K562 (cell line): ENCODE measurements at places on chromosomes 2 and 18. TPM values are rescaled to one million over a fixed set of nuclear protein-coding genes. Genes with fewer than 3 reads are reported as not detected.

DNA sequence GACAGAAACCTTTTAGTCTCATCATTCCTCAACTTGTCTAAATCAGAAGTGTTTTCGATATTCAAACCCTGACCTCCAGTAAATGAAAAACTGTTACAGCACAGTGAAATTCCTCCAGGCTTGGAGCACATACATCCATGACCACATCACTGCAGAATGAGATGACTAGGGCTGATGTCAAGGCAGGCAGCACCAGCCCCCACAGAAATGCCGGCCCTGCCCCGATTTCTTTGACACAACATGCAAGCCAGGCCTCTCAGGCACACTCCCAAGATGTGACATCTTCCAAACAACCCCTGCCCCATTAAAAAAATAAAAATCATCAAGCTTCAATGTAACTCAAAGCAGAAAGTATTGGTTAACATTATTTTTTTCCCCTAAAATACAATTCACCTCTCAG lies 103.3 kb downstream of the CTAGE1 start:
- peaks cover 19% of the 10 kb centered on the region; the same call in 2 of the 3 replicates for H3K27me3 ChIP-seq
- no peak overlapping the region for H3K4me3 ChIP-seq
- H3K4me1 ChIP-seq: no peaks in the 10 kb centered on the region

DNA sequence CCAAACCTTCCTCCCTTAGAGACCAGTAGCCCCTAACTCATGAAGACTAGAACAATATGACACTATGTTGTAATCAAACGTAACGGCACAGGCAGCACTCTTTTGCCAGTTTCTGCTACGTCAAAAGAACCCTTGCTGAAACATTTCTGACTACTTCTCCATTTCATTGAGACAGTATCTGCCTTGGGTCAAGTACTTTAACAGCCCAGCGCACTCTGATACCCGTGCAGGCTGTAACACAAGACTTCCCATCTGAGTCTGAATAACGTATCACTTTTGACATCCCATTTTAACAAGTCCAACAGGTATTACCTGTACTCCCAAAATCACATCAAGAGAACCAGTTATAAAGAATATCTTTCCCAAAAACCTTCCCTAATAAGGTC lies 38.4 kb downstream of the TBC1D8 start:
- H3K27me3 ChIP-seq: peaks cover 18% of the 10 kb centered on the region
- no peaks in the 10 kb centered on the region for H3K36me3 ChIP-seq
- DNase-seq: no peak

GRCh38 chr2:68764806-68765311 lies 30.2 kb downstream of the ARHGAP25 start:
- no peaks in the 10 kb centered on the region for H3K27me3 ChIP-seq
- peaks cover 8% of the 10 kb centered on the region for H3K4me1 ChIP-seq
- no peak for DNase-seq
- no peak overlapping the region for H3K27ac ChIP-seq
- H3K36me3 ChIP-seq: no peaks in the 10 kb centered on the region

DNA sequence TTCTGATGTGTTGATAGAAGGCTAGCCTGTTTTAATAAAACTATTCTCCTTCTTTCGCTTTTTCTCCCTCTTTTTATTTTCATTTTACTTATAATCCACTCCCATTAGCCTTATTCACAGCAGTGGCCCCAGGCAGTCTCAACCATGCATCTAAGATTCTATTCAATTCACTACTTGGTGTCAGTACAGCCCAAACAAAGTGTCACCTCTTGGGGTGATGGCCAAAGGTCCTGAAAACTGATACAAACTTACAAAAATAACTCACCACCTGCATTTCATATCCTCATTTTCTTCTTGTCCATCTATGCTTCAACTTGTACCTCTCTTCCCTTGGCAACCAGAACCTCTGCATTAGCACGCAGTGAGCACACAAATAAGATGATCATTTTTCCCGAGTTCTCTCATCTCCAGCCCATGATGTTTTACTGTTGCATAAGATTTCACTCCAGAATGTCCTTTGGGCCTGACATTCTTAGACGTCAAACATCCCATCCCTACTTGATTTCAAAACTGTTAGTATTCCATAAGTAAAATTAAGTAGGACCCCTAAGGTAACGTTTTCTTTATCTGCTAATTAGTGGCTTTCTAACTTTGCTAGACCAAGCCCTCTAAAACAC lies 559.3 kb upstream of the TNP1 start:
- H3K4me3 ChIP-seq: no peak overlapping the region
- H3K27ac ChIP-seq: no peak overlapping the region
- no peaks in the 10 kb centered on the region for H3K27me3 ChIP-seq
- H3K4me1 ChIP-seq: no peaks in the 10 kb centered on the region

DNA sequence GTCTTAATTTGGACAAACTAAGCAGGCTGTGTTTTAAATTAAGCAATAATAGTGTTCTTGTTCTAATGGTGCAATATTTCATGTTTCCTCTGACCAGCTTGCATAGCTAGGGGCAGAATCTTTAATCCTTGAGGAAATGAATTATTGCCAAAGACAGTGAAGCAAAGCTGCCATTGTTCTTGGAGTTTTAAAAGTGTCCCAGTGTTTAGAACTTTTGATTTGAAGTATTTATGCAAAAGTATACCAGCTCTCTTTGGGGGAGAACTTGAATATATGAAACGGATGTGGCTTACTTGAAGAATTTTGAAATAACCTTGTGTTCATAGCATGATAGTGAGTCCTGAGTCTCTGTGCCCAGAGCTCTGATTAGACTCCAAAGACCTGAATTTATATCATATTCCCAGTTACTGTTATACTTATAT lies 33.4 kb downstream of the ITGA6 start:
- H3K4me1 ChIP-seq: no peaks in the 10 kb centered on the region
- no peak for DNase-seq
- no peak overlapping the region for H3K4me3 ChIP-seq
- no peak overlapping the region for H3K27ac ChIP-seq
- H3K27me3 ChIP-seq: peaks cover 4% of the 10 kb centered on the region; the same call in 2 of the 3 replicates

SERPINB4 gene
- total RNA-seq: not detected in 2 replicates

IHH gene
- total RNA-seq: 0.07 TPM in 1 of 2 replicates, not detected in the other

LYG2 gene
- not detected in 2 replicates for total RNA-seq

EVX2 gene
- total RNA-seq: not detected in 2 replicates

RAPH1 gene
- 0.71 and 0.74 TPM in 2 replicates for total RNA-seq

APCDD1 gene
- 0.07 TPM in 1 of 2 replicates, not detected in the other for total RNA-seq

CDH20 gene
- total RNA-seq: not detected in 2 replicates

PRR30 gene
- total RNA-seq: not detected in 2 replicates

TRPM8 gene
- total RNA-seq: not detected in 2 replicates

ERMN gene
- not detected in 2 replicates for total RNA-seq

FAM98A gene
- total RNA-seq: 56.1 and 59.7 TPM in 2 replicates

HOXD3 gene
- not detected in 2 replicates for total RNA-seq

DNAJC5G gene
- not detected in 2 replicates for total RNA-seq

RAB6C gene
- total RNA-seq: not detected in 2 replicates

MC5R gene
- not detected in 2 replicates for total RNA-seq

HOXD8 gene
- not detected in 2 replicates for total RNA-seq
